ENCODE measurements at places on chromosomes 5 and 9. TPM values are rescaled to one million over a fixed set of nuclear protein-coding genes. Genes with fewer than 3 reads are reported as not detected.

GRCh38 chr5:65010841-65011240, 242.1 kb downstream of the CWC27 start:
- H3K27me3 ChIP-seq, result no peaks in the 10 kb centered on the region
- no peak for DNase-seq
- H3K4me1 ChIP-seq, result peaks cover 21% of the 10 kb centered on the region
- H3K4me3 ChIP-seq, result no peak overlapping the region
- no peak overlapping the region for H3K27ac ChIP-seq
- no peaks in the 10 kb centered on the region for H3K36me3 ChIP-seq

Gene CACNA1B
- under 0.01 TPM for total RNA-seq

Gene DDX4
- total RNA-seq, result not detected

DNA sequence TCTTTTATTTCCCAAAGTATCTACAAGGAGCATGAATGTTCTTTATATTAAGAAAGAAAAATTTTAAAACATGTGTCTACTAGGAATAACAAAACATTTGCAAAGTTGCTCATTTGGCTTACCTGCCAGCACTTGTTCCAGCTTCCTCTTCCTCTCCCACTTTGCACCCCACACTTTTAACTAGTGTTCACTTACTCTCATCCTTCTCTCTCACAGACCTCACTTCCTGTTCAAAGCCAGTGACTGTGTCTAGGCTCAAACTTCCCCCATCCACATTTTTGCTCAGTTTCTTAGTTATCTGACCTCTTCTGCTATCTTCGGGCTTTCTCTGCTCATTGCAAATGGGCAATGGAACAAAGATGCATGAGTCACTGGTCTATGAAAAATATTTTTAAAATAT, 512.2 kb upstream of the ZNF462 start:
- H3K4me3 ChIP-seq, result no peak overlapping the region
- H3K27ac ChIP-seq, result no peak overlapping the region
- no peaks in the 10 kb centered on the region for H3K36me3 ChIP-seq
- no peak for DNase-seq

DNA sequence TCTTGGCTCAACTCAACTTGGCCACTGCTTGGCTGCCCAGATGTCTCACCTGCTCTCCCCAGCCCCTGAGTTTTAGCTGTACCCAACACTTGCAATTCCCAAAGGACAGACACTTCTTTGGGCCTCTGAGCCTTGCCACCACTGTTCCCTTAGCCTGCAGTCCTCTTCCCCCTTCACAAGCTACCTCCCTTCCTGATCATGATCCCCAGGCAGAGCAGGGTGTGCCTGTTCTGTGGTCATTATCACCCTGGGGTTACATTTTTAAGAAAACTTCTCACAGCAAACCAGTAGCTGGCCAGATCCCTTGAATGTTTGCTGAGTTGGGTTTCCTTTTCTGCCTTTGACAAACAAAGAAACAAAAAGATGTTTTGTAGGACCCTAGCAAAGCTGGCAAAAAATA, 87.5 kb upstream of the PRRC1 start:
- H3K36me3 ChIP-seq, result no peaks in the 10 kb centered on the region
- peak; percentile 61 for DNase-seq
- H3K27ac ChIP-seq, result no peak overlapping the region
- H3K27me3 ChIP-seq, result no peaks in the 10 kb centered on the region
- no peaks in the 10 kb centered on the region for H3K4me1 ChIP-seq
- H3K4me3 ChIP-seq, result no peak overlapping the region

Gene FXN
- 2.2 TPM for total RNA-seq

- no peak overlapping the region for H3K4me3 ChIP-seq
- H3K27me3 ChIP-seq, result peaks cover 33% of the 10 kb centered on the region
- H3K27ac ChIP-seq, result no peak overlapping the region
- DNase-seq, result peak; percentile 86
These were observed 3.0 kb upstream of the ENTPD2 start for GRCh38 chr9:137056739-137057415.

DNA sequence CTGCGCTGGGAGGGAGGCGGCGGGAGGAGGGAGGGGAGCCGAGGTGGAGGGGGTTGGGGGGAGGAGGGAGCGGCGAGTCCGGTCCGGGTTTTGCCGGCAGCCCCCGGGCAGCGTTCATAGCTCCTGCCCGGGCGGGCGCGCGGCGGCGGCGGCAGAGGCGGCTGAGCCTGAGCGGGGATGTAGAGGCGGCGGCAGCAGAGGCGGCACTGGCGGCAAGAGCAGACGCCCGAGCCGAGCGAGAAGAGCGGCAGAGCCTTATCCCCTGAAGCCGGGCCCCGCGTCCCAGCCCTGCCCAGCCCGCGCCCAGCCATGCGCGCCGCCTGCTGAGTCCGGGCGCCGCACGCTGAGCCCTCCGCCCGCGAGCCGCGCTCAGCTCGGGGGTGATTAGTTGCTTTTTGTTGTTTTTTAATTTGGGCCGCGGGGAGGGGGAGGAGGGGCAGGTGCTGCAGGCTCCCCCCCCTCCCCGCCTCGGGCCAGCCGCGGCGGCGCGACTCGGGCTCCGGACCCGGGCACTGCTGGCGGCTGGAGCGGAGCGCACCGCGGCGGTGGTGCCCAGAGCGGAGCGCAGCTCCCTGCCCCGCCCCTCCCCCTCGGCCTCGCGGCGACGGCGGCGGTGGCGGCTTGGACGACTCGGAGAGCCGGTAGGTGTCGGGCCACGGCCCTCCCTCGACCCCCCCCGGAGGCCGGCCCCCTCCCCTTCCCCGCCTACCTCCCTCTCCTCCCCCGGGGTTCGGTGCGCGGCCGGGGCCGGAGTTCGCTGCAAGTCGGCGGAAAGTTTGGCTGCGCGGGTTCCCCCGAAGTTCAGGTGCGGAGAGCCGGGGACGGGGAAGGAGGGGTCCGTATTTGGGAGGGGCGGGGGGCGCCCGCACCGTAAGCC, at the start of gene CXXC5:
Gene CXXC5 (plus strand): TSS at position 145 of the 877 bp plus-strand sequence. CDS start 32,175 bp downstream, outside the sequence.
- H3K36me3 ChIP-seq, result no peaks in the 10 kb centered on the region
- H3K27me3 ChIP-seq, result no peaks in the 10 kb centered on the region
- H3K4me3 ChIP-seq, result peak within 1 kb of the TSS; percentile 93
- peak; percentile 98 for DNase-seq
- H3K4me1 ChIP-seq, result peaks cover 30% of the 10 kb centered on the region
- peak within 1 kb of the TSS; percentile 71 for H3K27ac ChIP-seq

Gene C5orf52
- not detected for total RNA-seq

- no peak for DNase-seq
- H3K4me3 ChIP-seq, result peak overlapping the region; percentile 84
- peaks cover 16% of the 10 kb centered on the region for H3K36me3 ChIP-seq
- H3K4me1 ChIP-seq, result peaks cover 32% of the 10 kb centered on the region
- H3K27me3 ChIP-seq, result no peaks in the 10 kb centered on the region
These were observed 1.7 kb downstream of the DIAPH1 start for GRCh38 chr5:141617128-141617527.

Gene NUTM2F
- total RNA-seq, result not detected

DNA sequence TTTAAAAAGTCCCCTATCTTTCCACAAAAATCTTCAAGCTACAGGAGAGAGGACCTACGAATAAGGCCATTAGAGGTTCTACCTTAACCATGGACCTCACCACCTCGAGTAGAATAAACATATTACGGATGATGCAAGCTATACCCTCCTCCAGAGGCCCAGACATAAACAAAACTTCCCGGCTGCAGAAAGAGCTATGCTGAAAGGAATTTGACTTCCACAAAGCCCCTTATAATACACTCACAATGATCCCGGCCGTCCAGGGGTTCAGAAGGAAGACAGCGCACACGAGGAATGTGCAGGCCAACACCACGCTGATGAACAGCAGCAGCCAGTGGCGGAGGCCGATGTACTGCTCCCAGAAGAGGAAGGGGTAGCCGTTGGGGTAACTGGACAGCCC, 59.0 kb downstream of the PTCH1 start:
- H3K36me3 ChIP-seq, result no peaks in the 10 kb centered on the region
- H3K4me3 ChIP-seq, result no peak overlapping the region
- peaks cover 7% of the 10 kb centered on the region for H3K4me1 ChIP-seq
- H3K27me3 ChIP-seq, result no peaks in the 10 kb centered on the region

GRCh38 chr9:35615981-35616680, 2.1 kb downstream of the CD72 start:
- no peaks in the 10 kb centered on the region for H3K36me3 ChIP-seq
- peak; percentile 58 for DNase-seq
- H3K4me1 ChIP-seq, result no peaks in the 10 kb centered on the region
- H3K27me3 ChIP-seq, result peaks cover 10% of the 10 kb centered on the region
- no peak overlapping the region for H3K4me3 ChIP-seq

GRCh38 chr5:133029416-133029815, 3.1 kb upstream of the ZCCHC10 start:
- peaks cover 6% of the 10 kb centered on the region for H3K4me1 ChIP-seq
- no peaks in the 10 kb centered on the region for H3K36me3 ChIP-seq
- H3K27ac ChIP-seq, result no peak overlapping the region
- H3K4me3 ChIP-seq, result no peak overlapping the region
- H3K27me3 ChIP-seq, result no peaks in the 10 kb centered on the region
- DNase-seq, result no peak

DNA sequence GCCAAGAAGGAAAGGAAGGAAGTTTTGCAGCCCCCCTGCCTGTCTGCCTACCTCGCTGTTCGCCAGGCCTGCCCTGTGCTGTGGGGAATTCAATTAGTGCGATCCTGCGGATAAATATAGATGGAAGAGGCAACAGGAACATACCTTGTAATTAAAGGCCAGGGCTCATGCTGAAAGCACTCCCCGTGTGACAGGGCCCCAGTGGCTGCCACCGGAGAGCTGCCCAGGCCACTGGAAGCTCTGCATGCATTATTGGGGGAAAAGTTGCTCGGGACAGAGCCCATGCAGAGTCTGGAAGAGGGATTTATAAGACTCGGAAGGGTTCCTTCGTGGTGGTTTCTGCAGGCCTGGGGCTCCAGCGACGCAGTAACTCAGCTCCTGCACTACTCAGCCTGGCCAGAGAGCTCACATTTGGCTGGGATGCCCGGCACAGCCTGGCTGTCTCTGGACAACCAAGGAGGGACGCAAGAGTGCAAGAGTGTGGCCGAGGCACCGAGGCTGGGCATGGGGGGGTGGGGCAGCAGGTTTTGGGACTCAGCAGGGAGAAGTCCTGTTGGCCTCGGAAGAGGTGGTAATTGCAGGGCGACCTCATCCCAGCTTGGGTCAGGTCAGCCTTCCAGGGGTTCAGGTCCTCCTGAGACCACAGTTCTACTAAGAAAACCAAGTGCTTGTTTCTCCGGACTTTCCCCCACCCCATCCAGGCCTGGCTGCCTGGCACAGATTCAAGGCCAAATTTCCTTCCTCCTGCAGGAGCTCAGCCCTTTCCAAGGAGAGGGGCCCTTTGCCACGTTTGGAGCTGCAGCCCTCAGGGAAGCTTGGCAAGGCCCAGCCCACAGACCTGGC, 68.1 kb upstream of the GGTA1 start:
- no peaks in the 10 kb centered on the region for H3K36me3 ChIP-seq
- peaks cover 11% of the 10 kb centered on the region for H3K27me3 ChIP-seq
- peak; percentile 78 for DNase-seq
- no peak overlapping the region for H3K27ac ChIP-seq
- peaks cover 34% of the 10 kb centered on the region for H3K4me1 ChIP-seq

DNA sequence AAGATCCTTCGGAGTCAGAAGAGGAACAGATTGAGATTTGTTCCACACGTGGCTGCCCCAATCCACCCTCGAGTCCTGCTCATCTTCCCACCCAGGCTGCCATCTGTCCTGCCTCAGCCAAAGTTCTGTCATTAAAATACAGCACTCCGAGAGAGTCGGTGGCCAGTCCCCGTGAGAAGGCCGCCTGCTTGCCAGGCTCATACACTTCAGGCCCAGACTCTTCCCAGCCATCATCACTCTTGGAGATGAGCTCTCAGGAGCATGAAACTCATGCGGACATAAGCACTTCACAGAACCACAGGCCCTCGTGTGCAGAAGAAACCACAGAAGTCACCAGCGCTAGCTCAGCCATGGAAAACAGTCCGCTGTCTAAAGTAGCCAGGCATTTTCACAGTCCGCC, 85.9 kb downstream of the GOLPH3 start:
- H3K27me3 ChIP-seq, result no peaks in the 10 kb centered on the region
- H3K4me3 ChIP-seq, result no peak overlapping the region
- peaks cover 4% of the 10 kb centered on the region for H3K4me1 ChIP-seq
- DNase-seq, result no peak
- no peaks in the 10 kb centered on the region for H3K36me3 ChIP-seq

- H3K27me3 ChIP-seq, result no peaks in the 10 kb centered on the region
- DNase-seq, result no peak
- H3K36me3 ChIP-seq, result no peaks in the 10 kb centered on the region
- peaks cover 5% of the 10 kb centered on the region for H3K4me1 ChIP-seq
- no peak overlapping the region for H3K4me3 ChIP-seq
These were observed 262.5 kb downstream of the GOLPH3 start for GRCh38 chr5:31911291-31912265.
